T-cell (primary cell): ENCODE measurements at places on chromosomes 11 and 22.

DNA sequence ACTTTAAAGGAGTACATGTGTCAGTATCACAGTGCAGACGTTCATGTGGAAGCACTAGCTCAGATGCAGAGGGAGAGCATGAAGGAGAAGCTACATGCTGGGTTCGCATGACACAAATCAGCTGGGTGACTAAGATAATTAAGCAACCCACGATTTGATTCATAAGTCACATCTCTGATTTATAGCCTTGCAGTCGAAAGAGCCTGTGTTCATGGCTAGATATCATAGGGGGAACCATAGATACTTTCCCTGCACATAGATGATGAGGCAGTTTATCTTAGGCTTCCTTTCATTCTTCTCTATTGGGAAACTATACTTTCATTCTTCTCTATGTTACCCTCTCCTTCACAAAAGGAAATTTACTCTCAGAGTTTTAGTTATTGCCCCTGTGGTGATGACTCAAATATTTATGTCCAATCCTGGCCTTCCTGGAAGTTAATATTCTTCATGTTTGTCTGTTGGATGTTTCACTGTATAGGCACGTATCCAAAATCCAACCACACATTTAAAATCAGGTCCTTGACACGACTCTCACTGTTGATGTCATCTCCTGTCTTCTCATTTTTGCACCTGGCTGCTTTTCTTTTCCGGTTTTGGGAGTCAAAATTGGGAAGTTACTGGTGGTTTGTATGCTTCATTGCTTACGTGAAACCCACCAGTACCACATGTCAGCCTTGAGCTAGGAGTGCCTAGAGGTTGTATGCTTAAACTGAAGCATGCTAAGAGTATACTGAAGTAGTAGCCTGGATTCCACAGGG, 56.3 kb upstream of the SLC5A12 start:
- DNase-seq, result no peak

DNA sequence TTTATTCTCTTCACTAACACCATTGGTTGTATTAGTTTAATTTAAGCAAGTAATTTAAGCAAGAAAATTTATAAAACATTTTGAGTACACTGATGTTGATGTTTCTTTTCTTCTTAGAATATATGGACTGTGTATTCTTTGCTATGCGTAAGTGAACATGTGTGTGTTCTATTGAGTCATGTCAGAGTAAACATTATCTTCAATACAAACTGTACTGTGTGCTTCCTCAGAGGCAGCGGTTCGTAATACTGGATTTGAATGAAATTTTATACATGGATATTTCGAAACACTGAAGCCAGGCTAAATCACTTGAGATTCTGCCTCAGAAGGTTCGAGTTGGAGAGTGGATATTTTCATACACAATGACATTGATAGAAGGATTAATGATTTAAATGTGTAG, 452.6 kb downstream of the LUZP2 start:
- DNase-seq, result no peak

DNA sequence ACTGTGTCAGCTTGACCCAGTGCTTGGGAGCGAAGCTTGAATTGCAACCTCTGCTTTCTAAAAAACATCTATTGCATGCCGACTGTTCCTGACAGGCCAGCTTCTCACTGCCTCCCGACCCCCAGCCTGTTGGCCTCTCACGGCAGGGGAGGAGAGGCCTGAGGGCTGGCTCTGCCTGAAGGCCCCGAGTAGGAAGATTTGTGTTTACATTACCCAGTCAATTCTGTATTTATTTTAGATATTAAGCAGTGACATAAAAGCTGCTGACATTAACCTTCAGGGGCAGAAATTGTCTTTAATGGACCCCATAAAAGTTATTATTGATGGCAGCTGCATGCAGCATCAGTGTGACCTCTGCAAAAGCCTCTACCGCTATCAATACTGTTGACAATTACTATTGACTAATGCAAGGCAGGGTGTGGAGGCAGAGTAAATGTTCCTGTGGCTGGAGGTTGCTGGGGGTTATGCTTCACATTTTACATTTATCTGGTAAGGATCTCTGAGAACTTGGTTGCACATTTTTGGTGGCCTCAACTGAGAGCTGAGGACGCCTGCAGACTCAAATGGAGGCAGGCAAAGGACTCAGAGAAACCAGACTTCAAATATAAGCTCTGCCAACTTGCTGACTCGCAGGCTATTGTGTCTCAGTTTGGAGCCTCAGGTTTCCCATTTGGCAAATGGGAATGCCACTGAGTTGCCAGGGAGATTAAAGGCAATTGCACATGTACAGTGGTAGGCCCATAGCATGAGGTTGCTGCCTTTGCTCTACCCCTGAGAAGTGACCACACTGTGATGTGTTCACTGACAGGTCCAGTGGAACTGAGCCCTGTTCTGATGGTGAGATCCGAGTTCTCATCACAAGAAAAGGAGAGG, 380.5 kb downstream of the TENM4 start:
- DNase-seq, result no peak

DNA sequence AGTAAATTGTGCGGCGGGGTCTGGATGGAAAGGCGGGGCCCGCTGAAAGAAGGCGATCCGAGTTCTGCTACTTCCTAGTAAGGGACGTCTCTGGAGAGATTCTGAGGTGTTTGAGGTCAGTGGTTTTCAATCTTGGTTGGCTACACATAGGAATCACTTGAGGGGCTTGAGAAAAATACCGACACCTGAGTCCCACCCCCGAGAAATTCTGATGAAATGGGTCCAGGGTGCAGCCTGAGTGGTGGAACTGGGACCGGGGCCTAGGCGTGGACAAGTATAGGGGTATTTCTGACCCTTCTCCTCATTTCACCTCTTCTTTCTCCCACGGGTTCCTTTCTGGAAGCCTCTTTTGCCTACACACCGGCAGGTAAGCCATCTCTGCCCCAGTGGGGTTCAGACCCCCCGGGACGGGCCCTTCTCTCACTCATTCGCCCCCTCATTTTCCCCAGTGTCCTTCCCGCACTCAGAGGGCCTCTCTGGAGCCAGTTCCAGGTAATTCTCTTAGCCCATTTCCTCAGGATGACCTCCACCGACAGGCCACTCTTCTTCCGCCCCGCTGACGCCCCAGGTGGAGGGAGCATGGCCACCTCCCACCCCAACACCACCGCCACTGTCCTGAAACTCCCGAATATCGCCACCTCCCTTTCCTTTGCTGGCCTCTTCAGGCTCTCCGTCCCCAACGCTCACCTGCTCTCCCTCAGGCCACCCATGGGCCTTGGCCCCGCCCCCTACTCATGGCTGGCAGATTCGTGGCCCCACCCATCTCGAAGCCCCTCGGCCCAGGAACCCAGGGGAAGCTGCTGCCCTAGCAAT, 11.8 kb downstream of the ROBO3 start:
- DNase-seq, result no peak
